Kasumi-1 (cell line): ENCODE measurements at places on chromosomes 2 and 18.
A peak's percentile ranks its signal among the peaks of the same experiment; 100 is the strongest.

GRCh38 chr2:207248702-207249377 lies 83.1 kb upstream of the KLF7 start:
- no peak for DNase-seq

- no peak for DNase-seq
Measured at GRCh38 chr2:165827016-165827920, 33.2 kb upstream of the GALNT3 start.

DNA sequence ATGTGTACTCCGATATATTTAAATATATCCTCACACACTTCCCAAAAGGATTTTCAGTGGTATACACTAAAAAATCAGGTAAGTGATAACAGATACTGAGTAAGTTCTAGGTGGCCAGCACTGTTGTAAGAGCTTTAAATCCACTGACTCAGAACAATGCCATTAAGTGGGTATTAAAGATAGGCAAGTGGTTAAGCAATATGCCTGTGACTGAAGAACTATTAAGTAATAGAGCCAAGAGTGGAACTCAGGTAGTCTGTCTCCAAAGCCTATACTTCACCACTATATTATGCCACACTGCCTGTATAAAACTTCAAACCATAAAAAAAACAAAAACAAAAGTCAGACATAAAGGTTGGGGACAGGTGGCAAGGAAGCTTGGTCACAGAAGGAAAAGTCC lies 37.2 kb downstream of the THUMPD2 start:
- DNase-seq: no peak

GRCh38 chr2:46226620-46227019 lies 70.6 kb upstream of the EPAS1 start:
- no peak for DNase-seq

GRCh38 chr2:80852808-80853139 lies 548.2 kb upstream of the LRRTM1 start:
- DNase-seq: peak; percentile 2

DNA sequence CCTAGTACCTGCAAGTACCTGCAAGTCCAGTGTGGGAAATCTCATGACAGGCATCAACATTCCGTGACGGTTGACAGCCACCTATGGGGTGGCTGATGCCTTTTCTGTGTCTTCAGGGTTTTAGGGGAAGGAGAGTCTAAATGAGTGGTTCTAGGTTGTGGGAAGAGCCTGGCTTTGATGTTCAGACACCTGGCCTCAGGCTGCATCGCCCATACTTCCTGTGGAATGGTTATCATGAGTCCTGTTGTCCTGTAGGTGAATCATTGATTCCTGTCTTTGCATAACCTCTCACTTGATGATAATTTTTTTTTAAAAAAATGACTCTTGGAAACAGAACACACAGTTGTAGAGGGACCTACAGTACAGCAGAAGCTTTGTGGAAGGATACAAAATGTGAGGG lies 108.9 kb downstream of the NEDD4L start:
- DNase-seq: no peak

DNA sequence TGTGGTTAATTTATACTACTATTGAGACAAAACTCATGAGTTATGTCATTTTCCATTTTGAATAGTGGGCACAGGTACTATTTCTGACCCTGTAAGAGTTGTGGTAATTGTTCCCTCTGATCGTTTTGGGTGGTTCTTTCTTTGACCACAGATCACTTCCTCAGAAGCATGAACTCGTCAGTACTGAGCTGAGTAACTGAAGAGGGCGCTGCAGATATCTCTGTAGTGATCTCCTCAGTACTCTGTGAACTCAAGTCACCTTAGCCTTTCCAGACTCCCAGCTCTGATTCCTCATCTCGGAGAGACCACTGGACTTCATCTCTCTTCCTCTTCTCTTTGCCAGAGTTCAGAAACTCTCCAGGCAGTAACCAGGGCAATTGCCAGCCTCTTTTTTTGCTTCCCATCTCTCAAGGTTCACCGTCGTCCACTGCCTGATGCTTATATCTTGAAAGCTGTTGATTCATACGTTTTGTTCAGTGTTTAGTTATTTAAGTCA lies 9.4 kb upstream of the IL1RL1 start:
- DNase-seq: peak; percentile 70

DNA sequence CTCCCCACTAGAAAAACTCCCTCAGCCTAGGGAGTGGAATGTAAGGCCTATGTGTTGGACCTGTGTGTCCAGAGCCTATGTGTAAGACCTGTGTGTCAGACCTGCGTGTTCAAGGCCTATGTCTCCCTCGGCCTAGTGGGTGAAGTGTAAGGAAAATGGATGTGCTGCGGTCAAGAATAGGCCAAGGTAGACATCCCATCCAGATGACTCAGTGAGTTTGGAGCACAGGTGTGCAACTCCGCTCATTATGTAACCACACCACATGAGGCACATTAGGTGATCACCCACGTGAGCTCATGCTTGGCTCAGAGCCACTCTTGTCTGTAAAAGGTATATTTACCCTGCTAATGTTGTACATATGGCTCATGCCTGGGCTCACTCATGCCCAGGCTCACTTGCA lies 565.3 kb upstream of the CRIM1 start:
- DNase-seq: no peak

DNA sequence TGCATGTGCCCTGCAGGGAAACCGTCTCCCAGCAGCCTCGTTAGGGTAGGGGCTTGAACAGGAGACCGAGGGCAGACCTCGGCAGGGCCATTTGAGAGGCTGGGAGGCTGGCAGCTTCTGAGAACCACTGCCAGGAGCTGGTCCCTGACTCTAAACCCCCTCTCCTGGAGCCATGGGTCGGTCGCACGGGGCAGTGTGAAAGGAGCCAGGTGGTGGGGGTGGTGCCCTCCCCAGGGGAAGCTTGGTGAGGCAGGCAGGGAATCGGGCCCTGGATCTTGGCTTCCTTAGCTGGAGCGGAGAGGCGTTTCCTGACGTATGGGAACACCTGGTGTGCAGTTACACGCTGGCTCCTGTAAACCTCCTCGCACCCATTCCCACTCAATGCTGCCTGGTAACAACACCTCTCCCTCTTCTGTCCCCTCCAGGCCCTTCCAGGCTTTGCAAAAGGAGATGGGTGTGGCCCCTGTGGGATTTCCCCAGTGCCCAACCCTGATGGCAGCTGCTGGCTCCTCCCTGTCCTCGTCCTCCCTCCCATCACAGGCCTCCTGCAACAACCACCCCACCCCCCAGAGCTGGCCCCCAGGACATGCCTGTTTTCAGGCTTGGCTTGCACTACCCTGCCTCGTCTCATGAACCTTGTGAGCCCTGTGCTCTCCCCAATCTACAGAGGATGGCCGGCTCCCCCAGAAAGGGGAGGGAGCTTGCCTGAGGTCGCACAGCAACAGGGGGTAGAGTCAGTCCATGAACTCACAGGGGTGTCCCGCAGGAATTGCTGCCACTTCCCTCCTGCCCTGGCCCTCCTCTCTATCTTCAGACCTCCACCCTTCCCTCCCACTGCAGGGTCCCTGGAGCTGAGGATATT lies 24.4 kb downstream of the ADRA2B start:
- DNase-seq: no peak
